Activated CD8-positive, alpha-beta memory T cell treated with anti-CD3 and anti-CD28 coated beads for 24 hours (primary cell): ENCODE measurements at places on chromosomes 12 and 14.

DNA sequence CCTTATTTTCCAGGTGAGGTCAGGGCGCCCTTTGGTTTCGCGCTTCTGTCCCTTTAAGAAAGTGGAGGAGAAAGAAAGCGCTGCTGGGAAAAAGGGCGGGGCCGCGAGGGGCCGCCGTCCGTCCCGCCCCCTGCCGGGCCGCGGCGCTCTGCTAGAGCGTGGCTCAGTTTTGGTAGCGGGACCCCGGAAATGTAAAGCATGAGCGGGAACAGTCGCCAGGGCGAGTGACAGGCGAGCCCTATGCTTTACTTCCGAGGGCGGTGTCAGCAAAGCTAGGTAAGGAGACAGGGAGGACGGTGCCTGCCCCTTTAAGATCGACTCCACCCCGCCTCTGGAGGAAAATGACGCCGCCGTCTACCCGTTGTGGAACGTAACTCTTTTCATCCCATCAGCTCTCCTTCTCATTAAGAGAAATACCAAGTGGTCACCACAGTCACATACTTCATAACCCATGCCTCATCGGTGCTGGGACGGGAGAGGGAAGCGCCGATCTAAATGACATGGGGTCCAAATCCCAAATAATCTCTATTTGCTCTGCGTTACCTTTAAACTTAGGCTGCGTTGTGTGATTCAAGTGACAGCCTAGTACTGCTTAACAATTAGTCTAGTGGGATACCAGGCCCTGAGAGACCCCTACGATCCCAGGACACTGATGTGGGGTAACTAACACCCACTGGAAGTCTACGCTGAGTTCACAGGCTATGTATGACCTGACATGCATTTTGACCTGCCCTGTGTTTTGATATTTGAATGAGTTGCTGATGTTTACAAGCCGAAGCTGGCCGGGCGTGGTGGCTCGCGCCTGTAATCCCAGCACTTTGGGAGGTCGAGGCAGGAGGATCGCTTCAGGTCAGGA, at the start of gene ETFBKMT:
TSS of gene ETFBKMT (plus strand) at position 602 of the 856 bp plus-strand sequence. CDS start 2,266 bp downstream, outside the sequence.
- peak; percentile 94 for DNase-seq

DNA sequence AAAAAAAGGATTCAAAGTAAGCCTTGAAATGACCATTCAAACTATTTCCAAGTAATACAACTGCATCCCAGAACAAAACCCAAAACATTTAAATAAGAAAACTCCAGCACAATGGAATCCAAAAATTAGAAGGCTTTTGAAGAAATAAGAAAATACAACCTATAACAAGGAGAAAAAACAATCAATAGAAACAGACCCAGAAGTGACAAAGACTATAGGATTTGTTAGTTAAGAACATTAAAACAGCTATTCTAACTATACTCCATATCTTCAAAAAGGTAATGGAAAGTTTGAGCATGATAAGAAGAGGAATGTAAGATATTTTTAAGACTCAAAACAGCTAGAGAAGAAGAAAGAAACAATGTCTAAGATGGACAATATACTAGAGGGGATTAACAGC, 39.3 kb upstream of the SRP54 start:
- DNase-seq = no peak

- no peak for DNase-seq
Observed at GRCh38 chr12:119666226-119666795, 1.6 kb upstream of the PRKAB1 start.

GRCh38 chr12:4858386-4858785, 51.3 kb upstream of the KCNA1 start:
- DNase-seq = no peak

GRCh38 chr14:55508676-55509075, 68.3 kb upstream of the TBPL2 start:
- DNase-seq = no peak

DNA sequence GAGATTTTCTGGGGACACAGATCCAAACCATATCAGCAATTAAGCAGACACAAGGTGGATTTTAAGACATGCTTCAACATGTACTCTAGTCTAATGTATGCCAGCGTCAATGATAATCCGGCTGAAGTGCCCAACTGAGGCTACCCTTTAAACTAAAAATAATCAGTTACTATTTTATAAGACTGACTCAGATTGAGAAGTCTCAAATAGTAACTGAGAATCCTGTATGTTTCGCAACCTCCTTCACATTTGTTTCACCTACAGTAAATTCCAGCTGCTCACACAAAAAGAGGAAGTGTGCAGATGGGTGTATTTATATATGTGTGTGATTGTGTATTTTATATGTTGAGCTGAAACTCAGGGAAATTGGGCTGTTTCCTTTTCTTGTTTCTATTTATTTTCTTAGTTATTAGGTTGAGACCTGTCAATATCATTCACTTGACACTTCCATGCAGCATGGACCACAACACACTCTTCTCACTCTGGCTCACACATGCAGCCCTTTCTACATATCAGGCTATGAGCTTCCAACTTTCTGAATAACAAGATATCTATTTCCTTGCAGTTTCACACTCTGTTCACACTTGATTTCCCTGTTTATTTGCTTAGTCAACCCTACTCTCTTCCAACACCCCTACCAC, 1224.9 kb upstream of the TMEM132C start:
- no peak for DNase-seq

GRCh38 chr12:42979746-42980145, 390.2 kb upstream of the PRICKLE1 start:
- no peak for DNase-seq

GRCh38 chr12:28222081-28222700, 31.9 kb downstream of the CCDC91 start:
- DNase-seq = peak; percentile 84

DNA sequence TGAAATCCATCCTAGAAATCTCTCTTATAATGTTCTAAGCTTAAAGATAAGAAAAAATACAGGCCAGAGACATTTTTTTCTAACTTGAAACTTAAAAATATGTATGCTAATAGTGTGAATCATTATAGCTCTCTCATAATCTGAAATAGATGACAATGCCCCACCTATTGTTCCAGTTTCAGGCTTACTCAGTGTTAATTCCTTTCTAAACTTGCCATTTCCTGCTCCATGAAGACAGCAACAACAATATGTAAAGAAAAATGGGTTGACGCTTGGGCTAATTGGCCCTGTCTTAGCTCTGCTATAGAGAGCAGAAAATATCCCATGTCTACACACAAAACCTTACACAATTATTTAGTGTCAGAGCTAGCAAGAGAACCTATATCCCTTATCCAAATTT, 37.1 kb downstream of the LMO3 start:
- no peak for DNase-seq

DNA sequence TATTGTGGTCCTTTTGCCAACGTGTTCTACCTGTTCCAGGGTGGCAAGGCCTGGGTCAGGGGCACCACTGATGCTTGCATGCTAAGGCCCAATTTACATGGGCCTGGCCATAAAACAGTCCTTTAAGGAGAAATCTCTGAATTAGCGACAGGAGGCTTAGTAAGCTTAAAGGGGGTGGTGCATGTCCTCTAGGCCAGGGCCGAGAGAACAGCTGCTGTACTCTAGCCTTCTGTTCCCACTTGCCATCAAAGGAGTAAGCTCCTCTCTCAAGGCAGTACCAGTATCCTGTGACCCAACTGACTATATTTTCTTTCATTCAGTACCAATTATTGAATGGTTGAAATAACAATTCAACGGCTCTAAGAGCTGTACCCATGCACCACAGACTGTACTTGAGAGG, 67.7 kb upstream of the ZDHHC17 start:
- no peak for DNase-seq

GRCh38 chr12:6181583-6182278, 18.5 kb upstream of the CD9 start:
- DNase-seq = no peak

- DNase-seq = no peak
Observed at GRCh38 chr12:26469421-26470180, 274.2 kb downstream of the SSPN start.

DNA sequence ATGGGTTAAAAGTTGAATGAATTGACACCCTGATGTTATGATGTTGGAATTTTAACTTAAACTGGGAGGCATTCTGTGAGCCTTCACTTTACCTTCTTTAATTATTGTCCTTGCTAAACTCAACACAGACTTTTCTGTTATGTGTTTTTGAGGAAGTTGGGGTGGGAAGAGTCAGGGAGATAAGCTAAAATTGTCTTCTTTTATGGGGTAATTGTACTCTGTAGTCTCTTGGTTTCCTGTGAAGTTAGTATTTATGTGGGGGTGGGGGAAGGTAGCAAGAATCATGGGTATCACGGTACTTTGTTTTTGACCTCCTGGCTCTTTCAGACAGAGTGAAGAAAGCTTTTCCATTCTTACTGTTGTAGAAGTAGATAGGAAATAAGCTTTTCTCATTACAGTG, 32.9 kb downstream of the RAB21 start:
- no peak for DNase-seq

GRCh38 chr12:95470300-95470699, 3.7 kb upstream of the METAP2 start:
- DNase-seq = no peak

GRCh38 chr12:131603939-131604795, 106.7 kb upstream of the SFSWAP start:
- DNase-seq = peak; percentile 66

- no peak for DNase-seq
Observed at GRCh38 chr12:103244596-103244995, 251.2 kb downstream of the C12orf42 start.

DNA sequence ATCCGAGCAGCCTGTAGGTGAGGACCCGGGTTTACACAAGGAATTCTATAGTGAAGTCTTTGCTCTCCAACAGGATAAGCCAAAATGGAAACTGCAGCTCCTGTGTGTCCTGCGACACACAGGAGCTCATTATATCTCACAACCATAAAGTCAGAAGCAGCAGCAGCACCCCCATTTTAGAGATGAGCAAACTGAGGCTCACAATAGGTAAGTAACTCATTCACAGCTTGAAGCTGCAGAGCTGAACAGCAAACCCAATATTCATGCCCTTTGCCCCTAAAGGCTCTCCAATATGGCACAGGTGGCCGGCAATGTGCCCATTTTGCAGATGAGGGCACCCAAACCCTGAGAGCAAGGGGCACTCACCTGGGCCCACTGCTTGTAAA, 4.6 kb downstream of the NCOR2 start:
- no peak for DNase-seq

DNA sequence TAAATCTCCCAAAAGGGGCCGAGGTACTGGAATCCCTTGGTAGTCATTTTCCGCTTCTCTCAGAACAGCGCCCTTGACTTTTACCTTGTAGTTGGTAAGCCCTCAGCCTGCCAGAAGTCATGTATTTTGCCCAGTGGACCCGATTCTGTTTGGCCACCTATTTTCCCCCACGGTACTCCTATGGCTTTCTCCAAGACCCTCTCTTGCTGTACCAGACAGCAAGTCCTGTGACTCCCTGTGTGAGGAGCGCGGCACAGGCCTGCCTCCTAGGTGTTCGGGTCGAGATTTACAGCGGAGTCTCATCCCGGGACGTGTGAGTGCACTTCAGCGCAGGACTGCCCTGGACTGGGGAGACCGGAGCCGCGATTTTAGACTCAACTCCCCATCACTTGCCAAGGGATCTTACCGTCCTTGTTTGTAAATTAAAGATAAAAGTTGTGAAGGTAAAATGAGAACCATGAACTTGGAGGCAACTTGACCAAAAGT, 1.1 kb upstream of the MBD6 start:
- peak; percentile 73 for DNase-seq

DNA sequence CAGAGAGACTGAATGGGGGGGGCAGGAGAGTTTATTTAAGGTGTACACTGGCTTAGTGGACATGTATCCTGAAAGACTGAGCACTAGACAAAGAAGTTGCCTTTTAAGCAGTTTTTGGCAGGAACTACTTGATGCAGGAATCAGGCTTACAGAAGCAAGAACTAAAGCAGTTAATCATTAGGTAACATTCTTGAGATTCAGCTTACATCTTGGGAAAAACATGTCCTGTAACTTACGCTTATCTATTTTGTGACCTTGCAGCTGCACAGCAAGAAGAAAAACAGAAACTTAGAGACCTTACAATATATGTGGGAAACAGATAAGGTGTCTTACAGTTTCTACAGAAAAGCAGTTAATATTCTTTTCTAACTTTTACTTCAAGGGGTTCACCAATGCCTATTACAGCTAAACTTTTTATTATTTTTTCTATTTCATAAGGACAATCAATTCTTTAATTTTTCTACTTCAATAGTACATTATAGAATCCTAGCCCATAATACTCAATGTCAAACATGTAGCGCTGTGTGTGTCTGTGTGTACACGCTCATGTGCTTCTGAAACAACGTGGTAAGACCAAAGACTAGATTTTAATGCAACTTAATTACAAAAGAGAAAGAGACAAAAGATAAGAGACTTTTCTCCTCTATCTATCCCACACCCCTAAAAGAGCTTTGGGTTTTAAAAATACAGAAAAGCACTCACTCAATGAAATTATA, 276.9 kb downstream of the PRKD1 start:
- DNase-seq = no peak

DNA sequence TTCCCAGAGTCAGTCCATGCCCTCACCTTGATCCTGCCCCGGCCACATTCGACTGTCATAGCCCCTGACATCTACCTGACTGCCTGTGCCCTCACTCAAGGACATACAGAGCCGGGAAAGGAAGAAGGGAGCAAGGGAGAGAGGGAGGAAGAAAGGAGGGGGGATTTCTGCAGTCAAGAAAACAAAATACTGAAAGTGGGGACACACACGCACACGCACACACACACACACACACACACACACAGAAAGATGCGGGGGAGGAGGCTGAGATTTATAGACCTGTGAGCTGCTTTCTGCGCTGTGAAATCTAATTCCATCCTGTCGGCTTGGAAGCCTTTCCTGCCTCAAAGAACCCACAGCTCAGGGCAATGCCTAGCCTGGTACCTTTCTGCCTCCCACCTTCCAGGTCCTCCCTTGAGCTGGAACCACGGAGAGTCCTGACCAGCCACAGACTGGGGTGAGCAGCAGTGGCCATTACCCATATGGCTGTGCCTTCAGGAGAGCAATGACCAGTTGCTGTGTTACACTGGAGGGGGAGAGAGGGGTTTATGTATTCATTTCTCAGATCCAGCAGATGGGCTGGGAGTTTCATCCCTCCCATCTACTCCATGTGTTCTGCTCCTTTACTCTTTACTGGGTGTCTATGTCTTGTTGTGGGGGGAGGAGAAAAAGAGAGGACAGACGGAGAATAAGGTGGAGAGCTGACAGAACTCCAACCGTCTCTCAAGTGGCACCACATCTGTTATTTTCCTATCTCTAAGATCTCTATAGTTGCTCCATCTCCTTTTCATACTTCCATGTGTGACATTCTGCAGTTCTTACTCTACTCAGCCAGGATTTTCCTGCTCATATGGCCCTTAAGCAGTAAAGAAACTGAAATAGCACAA, 12.9 kb downstream of the C14orf93 start:
- no peak for DNase-seq

- DNase-seq = no peak
Observed at GRCh38 chr12:117218149-117218548, 27.9 kb upstream of the FBXO21 start.

- no peak for DNase-seq
Observed at GRCh38 chr12:116734156-116734768, 3.6 kb downstream of the SPRING1 start.

- DNase-seq = peak; percentile 88
Observed at GRCh38 chr12:111313833-111314259, 55.0 kb downstream of the PHETA1 start.

DNA sequence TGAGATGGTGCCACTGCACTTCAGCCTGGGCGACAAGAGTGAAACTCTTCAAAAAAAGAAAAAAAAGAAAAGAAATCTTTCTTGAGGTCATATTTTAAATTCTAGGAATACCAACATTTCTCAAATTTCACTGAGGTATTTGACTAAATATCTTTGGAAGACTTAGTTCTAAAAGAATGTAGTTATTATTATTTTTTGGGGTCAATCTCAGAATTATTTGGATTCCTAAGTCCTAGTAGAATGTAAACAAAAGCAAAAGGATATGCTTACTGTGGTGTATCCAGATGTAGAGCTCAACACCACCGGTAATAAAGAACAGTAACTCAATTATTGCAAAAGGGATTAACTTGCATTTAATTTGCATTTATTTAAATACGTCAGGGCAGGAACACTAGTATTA, 25.0 kb downstream of the PRICKLE1 start:
- no peak for DNase-seq
